ENCODE measurements at places on chromosomes 13 and 19.

DNA sequence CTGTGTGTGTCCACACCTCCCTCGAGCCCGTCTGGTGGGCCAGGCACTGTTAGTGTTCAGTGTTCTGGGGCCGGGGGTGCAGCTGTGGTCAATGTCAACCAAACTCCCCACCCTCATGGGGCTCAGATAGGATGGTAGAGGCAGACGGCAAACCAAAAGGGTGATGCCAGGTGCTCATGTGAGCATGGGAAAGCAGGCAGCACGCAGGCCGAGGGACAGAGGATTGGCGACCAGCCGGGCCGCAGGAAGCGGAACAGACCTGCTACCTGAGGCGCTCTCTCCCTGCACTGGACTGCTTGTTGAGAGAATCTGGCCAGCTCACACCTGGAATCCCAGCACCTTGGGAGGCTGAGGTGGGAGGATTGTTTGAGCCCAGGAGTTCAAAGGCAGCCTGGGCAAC, 29.1 kb downstream of the DHX34 start:
- DNase-seq = no peak

DNA sequence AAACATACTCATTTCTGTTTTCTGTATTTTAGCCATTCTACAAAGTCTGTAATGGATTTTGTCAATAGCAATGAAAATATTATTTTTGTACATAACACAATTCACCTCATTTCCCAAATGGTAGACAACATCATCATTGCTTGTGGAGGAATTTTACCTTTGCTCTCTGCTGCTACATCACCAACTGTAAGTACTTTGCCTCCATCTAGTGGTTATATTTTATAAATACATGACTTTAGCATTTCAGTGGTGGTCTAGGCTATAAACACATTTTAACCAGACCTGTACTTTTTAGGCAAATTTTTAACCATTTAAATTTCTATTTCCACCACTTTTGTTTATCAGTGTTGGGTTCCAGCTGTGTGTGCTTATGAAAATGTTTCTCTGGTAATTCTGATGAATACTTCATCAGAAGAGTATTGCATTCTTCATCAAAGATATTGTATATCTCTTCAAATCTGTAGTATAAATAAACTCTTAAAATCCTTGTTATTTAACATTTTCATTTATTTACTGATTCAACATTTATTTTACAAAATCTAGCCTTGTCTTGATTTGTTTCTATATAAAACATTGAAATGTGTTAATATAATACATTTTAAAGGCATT, 222.4 kb downstream of the NBEA start:
- no peak for DNase-seq

DNA sequence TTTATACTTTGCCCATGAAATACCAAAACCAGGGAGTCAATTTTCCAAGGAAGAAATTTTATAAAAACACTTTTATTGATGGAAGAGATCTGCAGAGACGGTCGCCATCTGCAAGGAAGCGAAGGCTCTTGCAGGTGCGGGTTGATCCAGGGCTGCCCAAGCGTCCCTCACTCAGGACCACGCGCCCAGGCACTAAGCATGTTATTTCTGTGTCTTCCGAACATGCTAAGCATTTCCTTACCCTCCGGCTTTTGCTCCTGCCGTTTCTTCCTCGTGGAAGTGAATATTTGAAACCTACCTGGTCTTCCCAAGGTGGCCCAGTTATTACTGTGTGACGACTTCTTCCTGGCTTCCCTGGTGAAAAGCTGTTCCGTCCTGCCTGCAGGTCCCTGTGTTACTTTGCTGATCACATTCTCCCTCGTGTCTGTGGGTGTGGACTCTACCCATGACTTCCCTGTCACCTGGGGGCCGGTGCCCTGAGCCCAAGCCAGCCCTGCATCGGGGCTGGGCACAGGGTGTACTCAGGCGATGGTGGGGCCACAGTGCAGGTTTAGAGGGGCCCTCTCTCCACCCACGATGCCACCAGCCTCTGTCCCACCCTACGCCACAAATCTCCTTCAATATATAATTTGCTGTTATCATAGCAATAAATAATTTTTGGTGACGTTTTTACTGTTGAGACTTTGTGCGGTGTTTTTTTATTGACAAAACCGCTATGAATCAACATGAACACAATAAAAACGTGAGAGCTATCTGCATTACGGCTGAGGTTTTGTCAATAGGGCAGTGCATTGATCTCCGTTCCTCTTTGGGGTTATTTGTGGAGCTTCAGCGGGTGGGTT, 119.4 kb downstream of the URI1 start:
- no peak for DNase-seq

- no peak for DNase-seq
Observed at GRCh38 chr13:100176801-100177400, 88.0 kb downstream of the PCCA start.

DNA sequence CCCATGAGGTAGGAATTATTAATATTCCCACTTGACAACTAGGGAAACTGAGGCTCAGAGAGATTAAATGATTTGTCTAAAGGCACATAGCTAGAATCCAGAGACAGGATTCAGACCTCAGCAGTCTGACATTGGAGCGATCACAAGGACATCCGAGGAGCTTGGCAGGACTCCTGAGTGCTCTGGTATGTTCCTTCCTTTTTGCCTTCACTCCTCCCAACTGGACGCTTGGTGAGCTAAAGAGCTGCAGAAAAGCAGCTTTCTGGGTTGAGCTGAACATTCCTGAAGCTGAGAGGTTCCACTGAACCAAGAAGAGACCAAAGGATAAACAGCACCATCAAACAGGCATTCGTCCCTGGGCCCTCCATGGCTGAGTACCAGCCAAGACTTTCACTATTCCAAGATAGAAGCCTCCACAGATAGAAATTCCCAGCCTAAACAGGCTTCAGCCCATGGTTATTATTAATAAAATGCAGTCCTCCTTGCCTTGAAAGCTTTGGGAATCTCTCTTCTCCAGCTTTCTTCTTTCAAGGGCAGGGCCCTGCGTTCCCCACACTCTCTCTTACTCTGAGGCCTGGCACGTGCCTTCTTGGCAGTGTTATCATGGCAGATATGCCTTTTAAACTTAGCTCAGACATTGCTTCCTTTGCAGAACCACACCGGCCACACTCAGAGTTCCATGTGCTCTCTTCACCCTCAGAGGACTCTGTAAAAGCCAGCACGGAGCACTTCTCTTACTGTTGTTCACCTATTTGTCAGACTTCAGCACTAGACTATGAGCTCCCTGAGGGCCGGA, 97.1 kb downstream of the CYSLTR2 start:
- DNase-seq = no peak

DNA sequence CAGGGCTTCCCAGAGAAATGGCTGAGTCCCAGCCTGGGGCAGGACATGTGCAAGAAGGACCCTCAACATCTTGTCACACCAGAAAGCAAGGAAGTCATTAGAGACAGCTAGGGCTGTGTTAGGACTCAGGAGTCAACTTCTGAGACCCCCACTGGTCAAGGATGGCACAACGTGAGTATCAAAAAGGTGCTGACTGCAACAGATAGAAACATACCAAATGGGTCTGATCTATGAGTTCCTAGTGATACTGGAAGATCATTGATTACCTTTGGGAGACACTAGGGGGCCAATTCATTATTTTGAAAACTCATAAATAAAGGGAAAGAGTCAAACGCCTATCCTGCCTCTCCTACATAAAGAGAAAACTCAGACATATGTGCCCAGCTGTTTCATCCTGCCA, 73.5 kb upstream of the GJB6 start:
- no peak for DNase-seq

- DNase-seq = no peak
Observed at GRCh38 chr19:8305798-8306197, 2.4 kb downstream of the CD320 start.

- DNase-seq = no peak
Observed at GRCh38 chr19:48548253-48548911, 3.6 kb upstream of the SULT2B1 start.

- DNase-seq = no peak
Observed at GRCh38 chr19:49852631-49853126, 1.7 kb downstream of the PTOV1 start.

GRCh38 chr19:58252102-58252685, 23.5 kb downstream of the ZNF544 start:
- DNase-seq = no peak

GRCh38 chr13:77820431-77821149, 98.0 kb downstream of the EDNRB start:
- DNase-seq = no peak

- no peak for DNase-seq
Observed at GRCh38 chr19:30846102-30846501, 473.9 kb downstream of the ZNF536 start.

DNA sequence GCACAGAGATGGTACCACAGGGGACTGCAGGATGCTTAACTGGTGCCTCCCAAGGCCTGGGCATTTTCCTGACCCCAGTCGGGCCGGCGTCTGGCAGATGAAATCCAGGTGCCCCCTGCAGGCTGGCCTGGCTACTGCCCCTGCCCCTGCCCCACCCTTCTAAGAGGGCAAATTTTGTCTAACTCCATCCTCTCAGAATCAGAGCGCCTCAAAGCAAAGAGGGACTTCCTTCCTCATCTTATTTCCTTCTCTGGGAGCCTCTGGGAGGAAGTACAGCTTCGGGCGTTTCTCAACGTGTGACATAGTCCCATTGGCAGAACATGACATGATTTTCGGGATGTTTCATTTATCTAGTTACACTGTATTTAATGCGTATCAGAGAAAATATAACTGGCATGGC, 2.7 kb downstream of the PRKACA start:
- DNase-seq = no peak

- no peak for DNase-seq
Observed at GRCh38 chr13:33676045-33676989, 141.6 kb upstream of the RFC3 start.

- no peak for DNase-seq
Observed at GRCh38 chr13:66353664-66354063, 876.5 kb downstream of the PCDH9 start.

DNA sequence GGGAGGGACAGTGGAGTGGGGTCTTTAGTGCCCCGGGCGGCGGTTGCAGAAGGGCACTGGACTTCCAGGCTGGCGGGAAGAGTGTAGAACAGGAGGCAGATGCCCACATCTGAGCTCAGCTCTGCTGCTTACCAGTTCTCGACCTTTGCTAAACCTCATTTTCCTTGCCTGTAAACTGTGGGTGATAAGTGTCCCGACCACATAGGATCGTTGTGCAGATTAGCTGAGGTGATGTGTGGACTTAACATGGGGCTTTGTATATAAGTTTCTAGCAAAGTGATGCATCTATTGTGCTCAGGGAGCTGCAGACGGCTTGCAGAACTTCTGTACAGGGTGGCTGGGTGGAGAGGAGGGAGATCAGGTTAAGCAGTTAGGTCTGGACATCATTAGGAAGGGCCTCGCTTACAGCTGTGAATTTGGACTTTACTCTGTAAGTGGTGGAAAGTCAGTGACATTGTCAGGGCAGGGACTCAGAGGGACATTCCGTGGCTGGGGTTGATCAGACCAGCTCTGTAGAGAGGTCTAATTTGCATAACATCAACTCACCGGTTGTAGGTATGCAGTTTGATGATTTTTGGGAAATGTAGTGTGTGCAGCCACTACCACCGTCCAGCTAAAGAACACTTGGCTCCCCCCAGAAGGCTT, 70.0 kb downstream of the SPATA13 start:
- peak; percentile 37 for DNase-seq

DNA sequence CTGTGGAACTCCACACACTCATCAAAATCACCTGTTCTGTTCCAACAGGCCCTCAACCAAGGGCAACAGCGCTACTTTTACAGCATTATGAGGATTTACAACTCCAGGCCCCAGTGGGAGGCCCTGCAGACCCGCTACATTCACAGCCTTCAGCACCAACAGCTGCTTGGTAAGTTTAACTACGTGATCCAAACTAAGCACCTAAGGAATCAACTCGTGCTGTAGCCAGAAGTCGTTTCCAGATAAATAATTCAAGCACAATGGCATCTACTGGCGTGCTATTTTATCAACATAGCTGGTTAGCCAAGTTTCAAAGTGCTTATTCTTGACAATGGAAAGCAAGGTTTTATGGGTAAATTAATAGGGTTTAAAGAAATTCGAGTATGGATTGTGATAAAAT, 5.3 kb downstream of the FAM216B start:
- no peak for DNase-seq

- DNase-seq = no peak
Observed at GRCh38 chr19:40995355-40995754, 4.3 kb downstream of the CYP2B6 start.

DNA sequence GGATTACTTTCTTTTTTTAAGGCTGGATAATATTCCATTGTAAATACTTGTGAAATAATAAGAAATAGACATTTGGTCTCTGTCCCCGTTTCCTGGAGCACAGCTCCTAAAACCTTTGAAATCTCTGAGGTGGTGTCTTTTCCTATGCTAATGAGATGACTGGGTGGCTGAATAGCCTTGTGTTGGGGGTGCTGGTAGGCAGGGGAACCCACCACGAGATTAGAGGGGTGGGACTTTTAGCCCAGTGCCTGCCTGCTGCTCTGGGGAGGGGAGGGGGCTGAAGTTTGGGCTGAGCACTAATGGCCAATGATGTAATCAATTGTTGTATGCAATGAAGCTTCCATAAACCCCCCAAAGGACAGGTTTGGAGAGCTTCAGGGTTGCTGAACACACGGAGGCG, 175.7 kb downstream of the FGF9 start:
- no peak for DNase-seq

- DNase-seq = no peak
Observed at GRCh38 chr13:50441130-50441529, 402.4 kb downstream of the DLEU7 start.

DNA sequence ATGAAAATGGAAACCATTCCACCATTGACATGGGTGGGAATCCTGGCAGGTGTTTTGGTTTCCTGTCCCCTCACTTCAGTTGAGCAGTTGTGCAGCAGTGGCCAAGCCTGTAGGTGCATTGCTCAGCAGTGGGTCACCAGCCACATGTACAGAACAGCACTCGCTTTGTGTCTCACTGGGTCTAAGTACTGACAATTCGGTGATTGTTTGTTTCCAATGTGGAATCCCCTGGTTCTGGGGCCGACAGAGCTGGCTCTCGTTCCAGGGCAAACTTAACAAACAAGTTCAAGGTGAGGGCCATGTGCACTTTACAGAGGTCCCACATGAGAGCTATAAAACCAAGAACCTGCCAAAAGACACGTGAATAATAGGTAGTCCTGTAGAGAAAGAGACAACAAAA, 54.1 kb upstream of the SPATA13 start:
- DNase-seq = no peak

DNA sequence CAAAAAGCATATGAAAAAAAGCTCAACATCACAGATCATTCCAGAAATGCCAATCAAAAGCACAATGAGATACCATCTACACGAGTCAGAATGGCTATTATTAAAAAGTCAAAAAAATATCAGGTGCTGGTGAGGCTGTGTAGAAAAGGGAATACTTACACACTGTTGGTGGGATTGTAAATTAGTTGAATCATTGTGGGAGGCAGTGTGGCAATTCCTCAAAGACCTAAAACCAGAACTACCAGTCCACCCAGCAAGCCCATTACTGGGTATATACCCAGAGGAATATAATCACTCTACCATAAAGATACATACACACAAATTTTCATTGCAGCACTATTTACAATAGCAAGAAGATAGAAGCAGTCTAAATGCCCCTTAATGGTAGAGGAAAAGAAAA, 529.9 kb downstream of the SLITRK1 start:
- DNase-seq = no peak

GRCh38 chr19:45483033-45483432, 13.8 kb downstream of the RTN2 start:
- no peak for DNase-seq

- peak; percentile 62 for DNase-seq
Observed at GRCh38 chr13:50244713-50245574, 229.7 kb downstream of the KCNRG start.

- DNase-seq = no peak
Observed at GRCh38 chr19:13906521-13906904, 512 bp downstream of the CC2D1A start.

GRCh38 chr13:98447881-98448641, 128.8 kb downstream of the STK24 start:
- DNase-seq = no peak
